ENCODE measurements at places on chromosomes 13 and 19.
A peak's percentile ranks its signal among the peaks of the same experiment; 100 is the strongest.

DNA sequence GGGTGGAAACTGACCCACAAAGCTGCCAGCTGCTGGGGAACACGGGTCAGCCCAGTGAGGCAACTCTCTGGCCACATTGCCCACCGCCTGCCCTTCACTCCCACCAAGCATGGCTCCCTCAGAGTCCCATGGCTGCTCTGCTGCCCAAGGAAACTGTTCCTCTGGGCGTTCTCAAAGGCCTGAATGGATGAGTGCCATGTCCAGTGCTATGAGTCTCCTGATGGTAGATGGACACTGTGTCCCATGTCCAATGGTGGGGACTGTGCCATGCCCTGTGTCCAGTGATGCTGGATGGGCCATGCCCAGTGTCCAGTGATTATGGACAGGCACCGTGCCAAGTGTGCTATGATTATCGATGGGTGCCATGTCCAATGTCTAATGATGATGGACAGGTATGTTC lies 88.8 kb downstream of the ANKRD10 start:
- DNase-seq = no peak

GRCh38 chr13:55087085-55087484 lies 2053.6 kb upstream of the PRR20A start:
- no peak for DNase-seq

- no peak for DNase-seq
Measured at GRCh38 chr13:48275507-48275906, 28.0 kb upstream of the RB1 start.

DNA sequence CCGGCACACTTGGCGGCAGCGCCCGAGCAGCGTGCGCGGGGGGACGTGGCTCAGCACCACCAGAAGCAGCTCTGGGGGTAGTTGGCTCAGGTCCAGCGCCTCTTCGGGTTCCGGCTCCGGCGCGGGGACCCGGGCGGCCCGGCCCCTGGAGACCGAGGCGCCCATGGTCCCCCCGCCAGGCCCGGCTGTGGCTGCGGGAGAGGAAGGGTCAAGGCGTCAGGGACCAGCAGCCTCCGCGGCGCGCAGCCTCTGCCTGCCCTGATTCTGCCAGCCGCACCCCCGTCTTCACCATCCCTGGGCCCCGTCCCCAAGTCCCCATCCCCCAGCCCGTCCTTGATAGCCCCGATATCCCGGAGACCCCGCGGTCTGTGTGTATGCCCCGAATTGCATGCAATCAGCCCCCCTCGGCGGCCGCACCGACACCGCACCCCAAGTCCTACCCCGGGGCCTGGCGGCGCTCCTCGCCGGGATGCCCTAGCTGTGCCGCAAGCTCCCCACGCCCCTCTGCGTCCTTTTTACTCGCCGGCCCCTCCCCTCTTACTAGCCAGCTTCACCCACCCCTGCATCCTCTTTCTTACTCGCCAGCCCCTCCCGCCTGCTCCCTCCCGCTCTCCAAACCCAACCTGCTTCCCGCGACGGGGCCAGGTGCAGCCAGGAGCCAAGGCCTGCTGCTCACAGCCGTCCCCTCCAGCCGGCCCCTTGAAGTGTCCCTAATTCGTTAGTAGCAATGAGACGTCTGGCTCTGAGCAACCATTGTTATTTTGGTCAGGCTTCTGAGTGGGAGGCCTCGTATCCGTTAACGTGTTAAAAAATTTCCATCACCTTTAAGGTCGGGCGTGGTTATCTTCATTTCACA lies at the start of gene FBXO27:
Gene FBXO27 (minus strand): TSS at position 487 of the 856 bp plus-strand sequence. CDS start 322 bp downstream, at position 165.
- no peak for DNase-seq

DNA sequence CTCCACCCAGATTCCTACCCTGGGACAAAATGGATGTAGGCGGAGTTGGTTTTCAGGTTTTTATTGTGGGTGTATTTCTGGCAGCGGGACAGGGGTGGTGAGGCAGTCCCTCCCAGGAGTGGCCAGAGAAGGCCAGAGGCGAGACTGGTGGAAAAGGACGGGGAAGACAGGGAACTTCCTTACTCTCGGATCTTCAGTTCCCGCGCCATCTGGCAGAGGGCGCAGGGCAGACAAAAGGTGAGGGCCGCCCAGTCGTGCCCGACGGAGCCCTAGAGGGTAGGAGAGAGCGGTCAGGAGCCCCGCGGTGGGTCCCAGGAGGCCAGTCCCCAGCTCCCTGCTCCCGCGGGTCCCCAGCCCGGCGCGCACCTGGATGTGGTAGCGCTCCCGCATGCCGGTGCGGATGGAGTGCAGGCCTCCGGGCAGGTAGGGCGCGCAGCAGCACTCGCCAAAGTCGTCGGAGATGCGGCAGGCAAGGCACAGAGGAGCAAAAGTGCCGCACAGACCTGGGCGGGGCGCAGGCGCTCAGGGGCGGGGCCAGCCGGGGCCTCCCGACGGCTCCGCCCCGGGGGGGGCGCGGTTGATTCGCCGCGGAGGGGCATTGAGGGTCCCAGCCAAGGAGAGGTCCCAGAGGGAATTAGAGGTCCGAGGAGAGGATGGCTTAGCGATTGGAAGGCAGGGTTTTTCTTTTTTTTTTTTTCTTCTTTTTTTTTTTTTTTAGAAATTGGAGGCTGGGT lies 3.0 kb downstream of the CNFN start:
- DNase-seq = peak; percentile 69

DNA sequence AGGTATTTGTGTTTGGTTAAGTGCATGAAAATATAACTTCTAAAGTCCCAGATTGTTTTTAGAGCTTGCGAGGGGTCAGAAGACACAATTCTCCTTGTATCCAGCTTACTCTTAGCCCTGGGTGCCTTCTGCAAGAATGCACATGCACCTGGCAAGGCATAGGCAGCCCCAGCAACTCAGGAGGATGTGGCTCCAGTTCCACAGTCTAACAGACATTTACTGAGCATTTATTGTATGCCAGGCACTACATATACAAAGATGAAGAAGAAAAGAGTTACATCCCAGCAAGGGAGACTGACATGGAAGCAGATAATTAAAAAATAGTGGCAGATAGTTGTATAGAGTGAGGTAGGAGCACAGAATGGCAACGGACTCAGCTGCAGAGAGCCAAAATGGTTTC lies 101.1 kb upstream of the FRY start:
- no peak for DNase-seq

DNA sequence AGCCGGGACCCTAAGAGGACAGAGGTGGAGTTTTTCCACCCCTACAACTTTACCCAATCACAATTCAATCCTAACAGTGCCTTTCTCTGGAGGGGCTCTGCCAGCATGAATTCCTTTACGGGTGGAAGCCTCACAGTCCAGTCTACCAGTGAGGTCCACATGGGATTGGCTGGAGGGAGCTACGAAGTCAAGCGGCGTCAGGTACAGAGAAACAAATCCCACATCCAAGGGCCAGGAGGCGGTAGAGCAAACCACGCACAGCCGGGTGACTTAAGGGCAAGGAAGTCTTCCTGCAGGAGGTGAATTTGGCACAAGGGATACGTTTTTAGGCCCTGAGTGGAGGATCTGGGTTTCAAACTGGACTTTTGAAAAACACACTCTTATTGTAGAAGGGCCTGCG lies 199.6 kb downstream of the UQCRFS1 start:
- no peak for DNase-seq

GRCh38 chr13:86447479-86447878 lies 648.3 kb upstream of the SLITRK6 start:
- DNase-seq = no peak

DNA sequence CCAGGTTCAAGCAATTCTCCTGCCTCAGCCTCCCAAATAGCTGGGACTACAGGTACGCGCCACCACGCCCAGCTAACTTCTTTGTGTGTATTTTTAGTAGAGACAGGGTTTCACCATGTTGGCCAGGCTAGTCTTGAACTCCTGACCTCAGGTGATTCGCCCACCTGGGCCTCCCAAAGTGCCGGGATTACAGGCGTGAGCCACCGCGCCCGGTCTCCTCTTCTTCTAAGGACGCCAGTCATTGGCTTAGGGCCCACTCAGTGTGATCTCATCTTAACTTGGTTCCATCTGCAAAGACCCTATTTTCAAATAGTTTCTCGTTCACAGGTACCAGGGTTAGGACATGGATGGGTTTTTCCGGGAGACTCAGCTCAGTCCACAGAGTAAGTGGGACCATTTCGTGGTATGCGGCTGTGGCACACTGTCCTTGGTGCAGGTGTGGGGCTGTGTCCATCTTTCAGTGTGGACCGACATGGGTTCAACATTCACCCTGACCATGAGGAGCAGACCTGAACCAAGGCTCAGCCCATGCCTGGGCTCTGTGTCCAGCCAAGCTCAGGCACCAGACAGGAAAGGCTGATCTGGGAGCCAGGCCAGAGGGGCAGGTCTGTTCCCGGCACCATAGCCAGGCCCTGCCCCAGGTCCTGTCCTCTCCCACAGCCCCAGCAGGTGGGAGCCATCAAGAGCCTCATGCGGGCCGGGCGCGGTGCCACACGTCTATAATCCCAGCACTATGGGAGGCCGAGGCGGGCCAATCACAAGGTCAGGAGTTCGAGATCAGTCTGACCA lies 2.8 kb upstream of the MKNK2 start:
- DNase-seq = no peak

DNA sequence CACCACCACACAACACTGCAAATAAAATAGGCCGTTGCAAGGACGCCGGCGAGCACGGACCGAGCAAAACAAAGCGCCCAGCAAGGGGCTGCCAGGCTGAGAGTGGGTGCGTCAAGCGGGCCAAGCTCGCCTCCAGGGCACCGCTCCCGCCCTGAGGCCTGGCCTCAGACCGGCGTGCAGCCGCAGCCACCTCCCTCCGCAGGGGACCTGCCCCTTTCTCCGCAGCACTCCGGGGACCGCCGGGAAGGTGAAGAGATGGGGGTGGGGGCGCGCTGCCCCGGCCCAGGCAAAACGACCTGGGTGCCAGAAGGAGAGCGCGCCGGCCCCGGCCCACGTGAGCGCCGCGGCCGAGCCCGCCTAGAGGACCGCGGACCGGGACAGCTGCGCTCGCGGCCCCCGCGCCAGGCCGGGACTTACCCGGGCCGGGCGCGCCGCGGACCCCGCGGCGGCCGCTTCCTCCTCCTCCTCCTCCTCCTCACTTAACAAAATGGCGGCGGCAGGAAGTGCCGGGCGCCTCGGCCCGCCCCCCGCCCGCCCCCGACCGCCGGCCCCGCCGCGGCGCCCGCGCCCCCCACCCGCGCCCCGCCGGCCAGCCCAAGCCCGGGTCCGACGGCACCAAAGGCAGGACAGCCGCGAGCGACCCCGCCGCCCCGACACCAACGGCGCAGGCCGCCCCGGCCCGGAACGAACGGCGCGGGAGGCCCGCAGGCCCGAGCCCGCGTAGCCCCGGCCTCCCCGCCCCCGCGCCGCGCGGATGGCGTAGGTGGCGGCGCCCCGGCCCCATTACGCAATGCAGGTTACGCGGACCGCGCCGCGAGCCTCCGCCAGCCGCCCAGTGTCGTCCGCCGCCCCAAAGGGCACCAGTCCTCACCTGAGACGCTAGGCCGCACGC lies 674 bp downstream of the BRD4 start:
- DNase-seq = peak; percentile 50

- DNase-seq = no peak
Measured at GRCh38 chr13:101346942-101347728, 69.2 kb downstream of the NALCN start.

DNA sequence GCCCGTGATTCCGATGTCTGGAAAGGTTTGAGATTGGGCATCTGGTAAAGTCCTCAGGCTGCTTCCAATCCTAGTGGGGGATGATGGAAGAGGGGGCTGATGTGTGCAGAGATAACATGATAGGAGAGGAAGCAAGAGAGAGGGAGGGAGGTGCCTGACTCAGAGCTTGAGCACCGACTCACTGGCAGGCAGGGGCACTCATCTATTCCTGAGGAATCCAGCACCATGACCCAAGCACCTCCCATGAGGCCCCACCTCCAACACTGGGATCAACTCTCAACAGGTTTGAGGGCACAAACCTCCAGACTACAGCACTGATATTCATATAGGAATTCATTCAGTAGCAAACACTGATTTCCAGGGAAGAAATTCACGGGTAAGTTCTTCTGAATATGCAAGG lies 5.6 kb upstream of the SIGLEC9 start:
- DNase-seq = no peak

DNA sequence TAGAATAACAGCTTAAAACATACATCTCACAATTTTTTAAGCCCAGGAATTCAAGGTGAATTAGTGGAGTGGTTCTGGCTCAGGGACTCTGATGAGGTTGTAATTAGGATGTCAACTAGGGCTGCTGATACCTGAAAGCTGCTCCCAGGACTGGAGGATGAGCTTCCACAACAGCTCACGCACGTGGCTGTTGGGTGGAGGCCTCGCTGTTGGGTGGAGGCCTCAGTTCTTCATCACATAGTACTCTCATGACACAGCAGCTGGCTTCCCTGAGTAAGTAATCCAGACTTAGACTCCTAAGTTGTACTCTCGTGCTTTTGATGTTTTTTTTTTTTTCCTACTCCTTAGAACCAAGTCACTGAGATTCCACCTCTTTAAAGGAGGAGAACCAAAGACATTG lies 577.1 kb upstream of the PRR20A start:
- no peak for DNase-seq

- no peak for DNase-seq
Measured at GRCh38 chr13:70523622-70524021, 415.4 kb upstream of the KLHL1 start.

DNA sequence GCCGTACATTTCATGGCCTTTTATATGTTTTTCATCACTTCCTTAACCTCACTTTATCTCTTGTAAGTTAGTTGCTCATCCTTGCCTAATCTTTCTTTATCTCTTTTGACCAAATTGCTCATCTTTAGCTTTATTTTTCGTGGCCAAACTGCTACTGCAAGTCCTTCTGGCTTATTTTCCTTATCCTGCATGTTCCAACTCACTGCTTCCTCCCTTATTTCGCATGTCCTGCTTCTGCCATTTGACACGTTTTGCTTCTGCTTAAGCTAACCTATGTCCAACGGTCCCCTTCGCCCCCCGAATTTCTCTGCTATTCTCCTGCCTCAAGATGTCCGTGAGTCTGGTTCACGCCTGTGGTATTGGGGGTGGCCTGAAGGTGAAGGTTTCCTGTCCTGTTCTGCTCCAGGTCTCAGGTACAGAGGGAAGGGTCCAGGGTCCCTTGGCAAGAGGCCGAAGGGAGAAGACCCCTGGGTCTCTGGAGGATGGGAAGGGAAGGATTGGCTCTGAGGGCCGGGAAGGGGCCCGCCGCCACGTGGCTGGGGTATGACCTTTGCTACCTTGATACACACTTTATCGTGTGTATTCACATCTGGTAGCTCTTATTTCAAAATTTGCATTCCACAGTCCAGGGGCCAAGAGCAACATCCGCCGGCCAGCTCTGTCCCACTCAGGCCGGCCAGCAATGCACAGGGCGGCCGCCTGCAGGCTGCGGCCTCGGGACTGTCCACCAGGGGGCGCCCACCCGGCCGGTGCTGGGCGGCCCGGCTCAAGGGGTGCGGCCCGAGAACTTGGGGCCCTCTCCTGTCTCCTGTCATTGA lies 2.9 kb upstream of the C19orf85 start:
- DNase-seq = peak; percentile 89

DNA sequence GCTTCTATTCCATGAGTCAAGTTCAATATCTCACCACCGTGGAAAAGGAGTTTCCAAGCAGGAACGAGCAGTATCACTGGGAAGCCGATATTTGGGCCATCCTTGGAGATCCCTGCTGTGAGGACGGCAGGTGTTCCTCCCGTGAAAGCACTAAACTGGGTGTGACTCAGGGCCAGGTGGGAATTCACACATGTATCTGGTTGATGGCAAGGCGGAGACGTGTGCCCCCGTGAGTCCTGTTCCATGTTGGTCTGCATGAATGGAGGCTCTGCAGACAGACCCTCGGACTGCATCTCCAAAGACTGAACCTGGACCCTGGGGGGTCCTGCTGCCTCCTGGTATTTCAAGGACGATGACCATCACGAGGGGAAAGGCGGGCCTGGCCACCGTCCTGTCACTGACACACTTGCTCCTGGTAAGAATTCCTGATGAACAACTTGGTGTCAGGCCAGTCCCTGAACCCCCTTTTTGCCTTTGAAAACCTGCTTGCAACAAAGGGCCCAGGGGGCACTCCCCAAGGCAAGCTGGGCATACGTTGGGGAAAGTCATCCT lies 22.8 kb upstream of the GAS6 start:
- DNase-seq = no peak

GRCh38 chr19:14035706-14036105 lies 4.1 kb downstream of the IL27RA start:
- DNase-seq = no peak
